ENCODE measurements at places on chromosomes 16 and 17.

DNA sequence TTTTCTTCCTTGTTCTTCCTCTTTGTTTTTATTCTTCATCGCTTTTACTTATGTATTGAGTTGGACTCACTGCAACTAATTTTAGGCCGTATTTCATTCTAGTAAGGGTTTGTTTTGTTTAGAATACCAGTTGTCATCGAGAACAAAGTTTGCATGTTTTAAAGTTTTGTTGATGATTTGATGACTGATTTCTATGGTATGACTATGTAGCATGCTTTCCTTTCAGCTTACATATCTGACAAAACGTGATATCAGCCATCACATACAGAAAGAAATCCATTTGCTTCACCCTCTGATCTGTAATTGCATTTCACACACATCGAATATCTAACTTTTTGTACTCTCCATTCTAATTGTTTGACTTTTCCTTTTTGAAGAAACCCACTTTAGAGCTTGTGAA is 4.0 kb downstream of the PRKCA start:
- DNase-seq = peak; percentile 11

DNA sequence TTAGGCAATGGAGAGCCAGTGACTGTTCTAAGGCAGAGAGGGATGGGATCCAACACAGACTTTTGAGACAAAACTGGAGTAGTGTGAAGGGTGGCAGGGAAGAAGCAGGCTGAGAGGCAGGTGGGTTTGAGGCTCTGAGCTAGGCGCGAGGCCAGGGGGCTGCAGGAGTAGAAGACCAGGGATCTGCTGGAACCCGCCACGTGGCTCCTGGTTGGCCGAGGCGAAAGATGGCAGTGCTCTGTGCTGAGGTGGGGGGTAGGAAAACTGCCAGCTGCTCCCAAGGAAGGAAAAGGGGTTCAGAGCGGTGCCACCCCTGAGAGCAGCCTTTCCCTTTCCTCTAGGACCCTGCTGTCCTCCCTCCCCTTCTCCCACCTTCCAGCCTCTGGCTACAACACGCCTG is 5.6 kb downstream of the CD300LG start:
- DNase-seq = no peak

GRCh38 chr17:16072031-16072430 is 72.4 kb downstream of the TTC19 start:
- no peak for DNase-seq

DNA sequence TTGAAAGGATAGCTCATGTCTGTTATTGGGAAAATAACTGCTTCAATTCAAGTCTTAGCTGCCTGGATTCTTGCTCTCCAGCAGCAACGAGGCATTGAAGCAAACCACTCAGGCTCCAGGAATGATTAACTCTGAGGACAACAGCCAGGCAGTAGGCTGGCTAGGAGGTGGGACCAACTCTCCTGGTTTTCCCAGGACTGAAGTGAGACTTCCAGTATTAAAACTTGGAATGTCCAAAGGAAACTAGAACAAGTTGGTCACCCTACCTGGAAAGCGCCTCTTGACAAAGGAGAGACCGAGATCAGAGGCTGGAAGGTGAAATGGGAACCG is 100.7 kb downstream of the SALL1 start:
- no peak for DNase-seq

DNA sequence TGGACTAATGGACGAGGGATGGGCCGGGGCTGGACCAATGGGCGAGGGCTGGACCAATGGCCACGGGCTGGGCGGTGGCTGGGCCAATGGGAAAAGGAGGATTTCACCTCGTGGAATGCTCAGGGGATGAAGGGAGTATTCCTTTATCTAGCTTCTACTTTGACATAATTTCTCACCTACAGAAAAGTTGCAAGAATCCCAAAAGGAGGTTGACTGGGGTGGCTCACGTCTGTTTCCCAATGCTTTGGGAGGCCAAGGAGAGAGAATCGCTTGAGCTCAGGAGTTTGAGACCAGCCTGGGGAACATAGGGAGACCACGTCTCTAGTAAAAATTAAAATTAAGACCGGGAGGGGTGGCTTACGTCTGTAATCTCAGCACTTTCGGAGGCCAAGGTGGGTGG is 5.7 kb upstream of the FLYWCH1 start:
- DNase-seq = no peak

DNA sequence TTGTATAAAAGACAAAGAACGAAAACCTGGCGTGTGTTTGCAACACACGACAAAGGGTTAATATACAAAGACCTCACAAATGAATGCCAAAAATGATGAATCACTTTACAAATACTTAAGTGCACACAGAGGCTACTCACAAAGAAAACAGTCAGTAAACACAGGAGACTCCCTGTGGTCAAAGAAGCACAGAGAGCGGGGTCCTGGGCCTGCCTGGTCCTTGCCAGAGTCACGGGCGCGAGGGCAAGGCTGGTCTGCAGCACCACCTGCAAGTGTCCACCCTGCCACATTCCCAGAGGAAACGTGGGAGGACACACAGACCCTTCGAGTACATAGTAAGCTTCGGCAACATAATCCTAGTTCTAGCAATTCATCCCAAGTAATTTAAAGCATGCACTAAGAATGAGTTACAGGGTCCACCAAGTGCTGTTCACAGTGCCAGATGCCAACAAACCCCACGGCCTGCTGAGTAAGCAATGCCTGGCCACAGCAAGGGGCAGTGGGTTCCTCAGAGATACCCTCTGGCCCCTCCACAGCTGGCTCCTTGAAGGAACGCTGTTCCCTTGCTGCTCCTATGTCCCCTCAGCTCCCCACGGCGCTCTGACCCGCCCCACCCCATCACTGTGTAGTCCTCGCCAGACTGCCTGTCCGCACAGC is 24.6 kb upstream of the FAAP100 start:
- DNase-seq = peak; percentile 68

DNA sequence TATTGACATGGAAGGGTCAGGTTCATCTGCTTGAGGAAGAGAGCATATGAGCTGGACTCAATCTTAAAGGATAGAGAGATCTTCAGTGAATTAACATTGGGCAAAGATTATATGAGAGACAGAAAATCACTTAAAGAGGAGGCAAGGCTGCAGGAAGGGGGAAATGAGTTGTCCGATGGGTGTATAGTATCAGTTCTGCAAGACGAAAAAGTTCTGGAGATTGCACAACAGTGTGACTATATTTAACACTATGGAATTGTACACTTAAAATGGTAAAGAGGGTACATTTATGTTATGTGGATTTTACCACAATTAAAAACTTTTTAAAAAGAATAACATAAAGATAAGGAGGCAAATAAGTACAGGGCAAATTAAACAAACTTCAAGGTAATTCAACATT is 80.7 kb downstream of the HELZ start:
- DNase-seq = no peak

GRCh38 chr17:66322764-66323163 is 20.4 kb downstream of the PRKCA start:
- no peak for DNase-seq

- DNase-seq = peak; percentile 42
Measured at GRCh38 chr17:67602974-67603373, 114.8 kb upstream of the NOL11 start.

- peak; percentile 5 for DNase-seq
Measured at GRCh38 chr16:49556606-49557446, 183.2 kb downstream of the C16orf78 start.

DNA sequence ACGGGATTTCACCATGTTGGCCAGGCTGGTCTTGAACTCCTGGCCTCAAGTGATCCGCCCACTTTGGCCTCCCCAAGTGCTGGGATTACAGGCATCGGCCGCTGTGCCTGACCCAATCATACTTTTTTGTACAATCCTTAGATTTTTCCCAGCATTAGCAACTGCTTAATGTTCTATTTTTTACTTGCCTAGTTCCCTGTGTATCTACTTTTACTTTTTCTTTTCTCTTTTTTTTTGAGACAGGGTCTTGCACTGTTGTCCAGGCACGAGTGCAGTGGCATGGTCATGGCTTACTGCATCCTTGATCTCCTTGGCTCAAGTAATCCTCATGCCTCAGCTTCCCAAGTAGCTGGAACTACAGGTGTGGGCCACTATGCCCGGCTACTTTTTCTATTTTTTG is 9.5 kb downstream of the GRB2 start:
- no peak for DNase-seq

DNA sequence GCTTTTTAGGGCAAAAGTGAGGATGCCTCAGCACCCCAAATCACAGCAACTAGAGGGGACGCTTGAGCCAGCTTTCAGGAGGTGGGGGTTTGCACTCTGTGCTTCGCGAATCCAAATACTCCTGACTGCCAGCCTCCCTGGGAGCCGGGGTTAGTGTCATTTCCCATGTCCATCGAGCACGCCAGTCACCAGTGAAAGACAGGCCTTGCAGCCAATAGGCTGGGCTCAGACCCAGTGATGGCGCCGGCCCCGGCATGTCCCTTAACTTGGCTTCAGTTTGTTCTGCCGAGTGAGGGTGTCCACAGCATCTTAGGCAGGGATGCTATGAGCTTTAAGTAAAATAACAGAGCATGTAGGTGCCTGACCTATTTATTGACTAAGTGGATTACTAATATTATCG is 50.9 kb upstream of the CDC42EP4 start:
- DNase-seq = no peak

DNA sequence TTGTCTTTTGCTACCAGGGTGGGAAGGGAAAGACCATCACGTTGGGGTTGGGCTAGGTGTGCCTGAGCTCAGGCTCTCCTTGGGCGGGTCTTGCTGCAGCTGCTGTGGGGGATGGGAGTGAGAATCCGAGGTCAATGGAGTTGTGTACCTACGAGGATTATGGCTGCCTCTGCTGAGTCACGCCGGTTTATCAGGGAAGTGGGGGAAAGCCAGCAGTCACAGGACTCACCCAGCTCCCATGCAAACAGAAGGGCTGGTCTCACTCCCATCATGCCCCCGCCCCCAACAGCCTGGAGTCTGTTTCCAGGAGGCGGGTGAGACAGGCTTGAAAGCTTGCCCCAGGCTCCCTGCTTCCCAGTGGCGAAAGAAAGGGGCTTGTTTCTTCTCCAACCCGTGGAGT is 1259.0 kb upstream of the GOT2 start:
- peak; percentile 7 for DNase-seq

- DNase-seq = no peak
Measured at GRCh38 chr17:40565769-40566409, 617 bp upstream of the CCR7 start.
